GM03348 (cell line): ENCODE measurements at places on chromosomes 5 and 9.

DNA sequence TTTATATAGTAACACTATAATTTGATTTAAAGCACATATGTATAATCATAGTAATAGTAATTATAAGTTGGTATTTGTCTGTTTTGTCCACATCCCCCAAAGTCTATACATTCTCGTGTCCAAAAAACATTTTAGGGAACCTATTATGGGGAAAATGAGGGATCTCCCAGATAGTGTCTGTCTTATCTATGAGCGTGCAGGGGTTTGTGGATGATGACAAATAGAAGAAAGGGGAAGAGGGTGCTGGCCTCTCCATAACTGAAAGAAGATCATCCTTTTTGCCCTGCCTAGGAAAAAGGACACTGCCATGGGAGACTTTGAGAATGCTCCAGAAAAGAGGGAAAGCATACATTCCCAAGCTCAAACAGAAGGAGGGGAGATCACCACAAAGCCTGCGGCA, 45.3 kb downstream of the C5orf22 start:
- DNase-seq, result no peak

DNA sequence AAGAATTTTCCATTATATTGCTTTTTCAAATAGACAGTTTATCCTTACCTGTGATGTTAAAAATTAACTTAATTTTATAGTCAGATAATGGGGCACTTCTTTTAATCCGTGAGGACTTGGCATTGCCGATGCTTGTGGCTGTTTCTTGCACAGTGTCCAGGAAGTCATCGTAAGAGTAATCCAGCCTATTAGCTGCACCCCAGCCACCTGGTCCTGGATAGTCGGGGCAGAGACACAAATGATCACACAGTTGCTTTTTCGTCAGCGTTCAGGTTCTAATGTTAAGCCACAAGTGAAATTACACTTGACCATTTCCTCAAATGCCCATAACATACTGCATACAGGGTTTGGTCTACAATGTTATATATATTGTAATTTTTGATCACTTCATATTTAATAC, 107.4 kb downstream of the SVEP1 start:
- DNase-seq, result no peak

- DNase-seq, result no peak
Measured at GRCh38 chr9:71801826-71802225, 33.5 kb upstream of the CEMIP2 start.

GRCh38 chr9:96874201-96874785, 20.0 kb upstream of the ZNF782 start:
- DNase-seq, result no peak

- no peak for DNase-seq
Measured at GRCh38 chr5:107565791-107566767, 104.7 kb downstream of the EFNA5 start.

GRCh38 chr5:21862986-21863385, 990.2 kb downstream of the CDH12 start:
- no peak for DNase-seq

DNA sequence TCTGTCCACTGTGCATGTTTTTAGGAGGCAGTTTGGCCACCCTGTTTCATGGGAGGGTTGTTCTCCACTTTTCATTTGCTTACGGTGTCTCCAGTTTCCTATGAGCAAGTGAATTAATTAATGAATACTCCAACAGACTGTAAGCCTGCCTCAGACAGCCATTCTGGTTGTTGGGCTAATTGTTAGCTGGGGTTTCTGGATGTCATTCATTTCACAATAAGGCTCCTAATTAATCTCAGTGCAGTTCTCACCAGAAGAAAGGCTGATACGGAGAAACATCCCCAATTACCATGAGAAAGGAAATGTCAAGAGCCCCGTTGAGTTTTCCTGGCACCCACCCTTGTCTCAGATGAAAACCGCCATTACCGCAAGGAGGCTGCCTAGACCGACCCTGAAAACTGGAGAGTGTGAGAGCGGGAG, 75.8 kb downstream of the MAP1B start:
- DNase-seq, result no peak

DNA sequence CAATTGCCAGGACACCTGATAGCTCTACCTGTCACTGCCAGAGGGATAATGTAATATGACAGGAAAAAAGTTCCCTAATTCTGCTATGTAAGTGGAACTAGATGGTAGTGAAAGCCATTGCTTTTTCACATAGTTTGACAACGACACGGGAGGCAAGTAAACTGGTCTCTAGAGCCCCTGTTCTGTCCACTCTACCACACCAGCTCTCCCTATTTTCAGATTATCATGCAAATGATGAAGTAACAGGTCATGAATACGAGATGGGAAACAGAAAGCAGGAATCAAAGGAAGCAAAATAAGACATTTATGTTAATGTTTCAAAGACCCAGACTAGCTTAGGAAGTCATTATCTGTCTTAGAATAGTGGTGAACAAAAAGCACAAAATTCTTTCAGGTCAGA, 56.2 kb downstream of the TAF11L14 start:
- DNase-seq, result no peak

GRCh38 chr5:131877873-131878272, 67.6 kb downstream of the MEIKIN start:
- DNase-seq, result no peak

DNA sequence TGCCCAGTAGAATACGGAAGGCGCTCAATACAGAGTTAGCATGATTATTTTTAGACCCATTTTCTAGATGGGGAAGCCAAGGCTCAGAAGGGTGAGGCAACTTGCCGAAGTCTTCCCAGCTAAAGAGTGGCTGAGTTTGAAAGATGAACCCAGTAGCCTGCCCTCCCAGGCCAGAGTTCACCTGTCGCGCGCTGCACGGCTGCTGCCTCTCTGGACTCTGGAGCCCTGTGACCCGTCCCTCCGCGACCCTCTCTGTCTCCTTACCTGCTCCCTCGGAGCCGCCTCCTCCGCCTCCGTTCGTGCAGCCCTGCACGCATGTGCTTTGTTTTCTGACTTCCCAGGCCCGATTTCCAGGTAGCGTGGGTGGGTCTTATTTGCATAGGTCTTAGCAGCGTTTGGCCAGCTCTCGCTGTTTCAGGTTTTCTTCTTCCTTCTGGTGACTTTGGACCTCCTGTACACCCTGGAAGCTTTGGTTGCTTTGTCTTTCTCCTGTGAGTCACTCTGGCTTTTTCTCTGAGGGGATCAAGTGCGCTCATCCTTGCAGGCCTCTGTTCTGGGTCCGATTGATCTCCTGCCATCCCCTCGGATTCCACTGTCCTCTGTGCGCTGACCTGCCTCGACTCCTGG, at the start of gene RNF183:
Gene RNF183, minus strand, starts transcription at position 585 of the 627 bp plus-strand sequence. CDS start 5,192 bp downstream, outside the sequence.
- DNase-seq, result no peak

- peak; percentile 27 for DNase-seq
Measured at GRCh38 chr5:83564069-83564749, 92.7 kb downstream of the VCAN start.

DNA sequence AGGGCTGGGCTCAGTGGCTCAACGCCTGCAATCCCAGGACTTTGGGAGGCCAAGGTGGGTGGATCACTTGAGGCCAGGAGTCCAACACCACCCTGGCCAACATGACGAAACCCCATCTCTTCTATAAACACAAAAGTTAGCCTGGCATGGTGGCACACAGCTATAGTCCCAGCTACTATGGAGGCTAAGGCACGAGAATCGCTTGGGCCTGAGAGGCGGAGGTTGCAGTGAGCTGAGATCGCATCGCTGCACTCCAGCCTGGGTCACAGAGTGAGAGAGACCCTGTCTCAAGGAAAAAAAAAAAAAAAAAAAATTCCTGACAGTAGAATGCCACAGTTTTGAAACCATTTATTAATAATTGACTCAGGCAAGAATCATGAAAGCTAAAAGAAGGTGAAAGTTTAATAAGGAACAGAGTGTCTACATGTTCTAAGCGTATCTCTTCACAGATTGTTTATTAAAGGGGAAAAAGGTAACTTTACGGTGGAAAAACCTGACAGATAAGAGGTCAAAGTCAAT, 5.7 kb upstream of the PTGR1 start:
- no peak for DNase-seq

GRCh38 chr9:118577121-118577520, 792.1 kb downstream of the BRINP1 start:
- DNase-seq, result peak; percentile 45
